Cerebellar nuclear complex (tissue), 1 donor: ENCODE measurements at places on chromosomes 16 and 17.

GRCh38 chr17:13885953-13886889, 183.1 kb upstream of the COX10 start:
- no peak for DNase-seq

- no peak for DNase-seq
Measured at GRCh38 chr17:68670967-68671693, 70.0 kb upstream of the FAM20A start.

DNA sequence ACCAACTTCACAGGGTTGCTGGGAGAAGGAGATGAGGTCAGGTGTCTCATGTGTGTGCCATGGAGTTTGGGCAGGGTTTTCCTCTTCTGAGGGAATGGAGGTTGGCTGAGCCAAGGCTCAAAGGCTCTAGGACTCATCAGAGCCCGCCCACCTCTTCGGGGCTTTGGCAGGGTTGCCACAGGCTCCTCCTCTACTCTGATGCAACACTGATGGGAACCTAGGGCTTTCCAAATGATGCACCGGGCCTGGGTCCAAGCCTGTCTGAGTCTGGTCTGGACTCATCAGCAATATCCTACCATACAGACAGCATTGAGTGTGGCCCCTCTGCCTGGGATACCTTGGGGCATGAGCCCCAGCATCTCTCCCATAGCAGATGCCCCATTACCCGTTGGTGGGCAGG, 59.5 kb upstream of the LHX1 start:
- no peak for DNase-seq

- DNase-seq, result no peak
Measured at GRCh38 chr17:67262435-67263117, 17.6 kb upstream of the HELZ start.

DNA sequence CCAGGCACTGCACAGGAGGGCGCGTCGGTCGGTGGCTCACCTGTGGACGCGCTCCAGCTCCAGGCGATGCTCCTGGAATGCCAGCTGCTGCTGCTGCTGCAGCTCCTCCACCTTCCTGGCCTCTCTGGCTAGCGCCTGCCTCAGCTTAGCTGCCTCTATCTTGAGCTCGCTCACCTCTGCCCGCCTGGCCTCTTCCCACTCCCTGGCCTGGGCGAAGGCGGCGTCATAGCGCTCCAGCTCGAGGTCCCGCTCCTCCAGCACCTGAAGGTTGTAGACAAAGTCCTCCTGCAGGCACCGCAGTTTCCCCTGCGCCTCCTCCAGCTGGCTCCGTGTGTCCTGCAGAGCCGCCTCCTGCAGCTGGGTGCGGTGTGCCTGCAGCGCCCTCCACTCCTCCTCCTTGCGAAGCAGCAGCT, 11.1 kb downstream of the CCDC57 start:
- DNase-seq, result no peak

DNA sequence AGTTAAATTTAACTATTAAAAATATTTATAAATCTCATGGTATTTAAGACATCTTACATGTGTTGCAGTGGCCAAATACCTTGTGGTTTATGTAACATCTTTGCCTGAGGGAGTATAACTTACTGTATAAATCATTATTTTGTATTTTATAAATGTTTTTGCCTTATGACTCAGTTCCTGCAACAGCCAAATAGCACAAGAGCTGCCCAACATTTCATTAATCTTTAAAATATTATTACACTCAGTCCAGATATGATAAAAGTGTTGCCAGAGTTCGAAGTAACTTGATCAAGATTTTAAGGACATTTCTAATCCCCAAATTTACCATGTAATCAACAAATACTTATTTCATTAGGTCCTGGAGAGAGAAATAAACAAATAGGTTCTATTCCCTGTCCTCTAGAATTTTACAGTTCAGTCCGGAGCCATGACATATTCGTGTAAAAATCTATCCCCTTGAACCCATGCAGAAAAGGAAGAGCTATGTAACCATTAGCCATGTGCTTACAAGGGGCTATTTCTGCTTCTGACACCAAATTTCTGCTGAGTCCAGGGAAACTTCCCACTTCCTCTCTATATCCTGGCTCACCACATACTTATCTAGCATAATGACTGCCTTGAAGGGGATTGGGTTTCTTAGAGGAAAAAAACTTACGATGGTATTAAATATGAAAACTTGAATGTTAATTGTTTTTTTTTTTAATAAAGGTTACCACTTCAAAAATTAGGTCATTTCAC, 44.0 kb downstream of the IRX6 start:
- no peak for DNase-seq

GRCh38 chr17:31484821-31485220, 93.3 kb downstream of the RAB11FIP4 start:
- no peak for DNase-seq

- DNase-seq, result no peak
Measured at GRCh38 chr17:41619036-41619926, 5.1 kb downstream of the KRT17 start.

DNA sequence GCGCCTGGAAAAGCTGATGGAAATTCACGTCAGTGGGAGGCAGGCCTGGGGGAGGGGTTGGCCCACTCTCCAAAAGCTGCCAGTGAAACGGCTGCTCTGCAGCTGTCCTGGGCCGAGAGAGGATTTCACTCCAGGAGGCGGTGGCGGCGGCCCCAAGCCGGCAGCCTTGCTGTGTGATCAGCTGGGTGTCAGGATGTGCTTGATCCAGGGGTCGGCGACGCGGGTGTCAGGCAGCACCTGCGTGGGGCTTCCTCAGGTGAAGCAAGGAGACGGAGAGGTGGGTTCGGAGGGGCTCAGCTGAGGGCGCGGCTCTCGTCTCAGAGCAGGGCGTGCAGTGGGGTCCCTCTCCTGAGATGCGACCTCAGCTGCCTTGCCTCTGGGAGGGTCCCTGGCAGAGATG, 7.0 kb downstream of the CBFA2T3 start:
- no peak for DNase-seq

GRCh38 chr17:30337393-30337999, 3.6 kb upstream of the TMIGD1 start:
- no peak for DNase-seq

- DNase-seq, result no peak
Measured at GRCh38 chr16:80274576-80275191, 266.1 kb upstream of the DYNLRB2 start.

DNA sequence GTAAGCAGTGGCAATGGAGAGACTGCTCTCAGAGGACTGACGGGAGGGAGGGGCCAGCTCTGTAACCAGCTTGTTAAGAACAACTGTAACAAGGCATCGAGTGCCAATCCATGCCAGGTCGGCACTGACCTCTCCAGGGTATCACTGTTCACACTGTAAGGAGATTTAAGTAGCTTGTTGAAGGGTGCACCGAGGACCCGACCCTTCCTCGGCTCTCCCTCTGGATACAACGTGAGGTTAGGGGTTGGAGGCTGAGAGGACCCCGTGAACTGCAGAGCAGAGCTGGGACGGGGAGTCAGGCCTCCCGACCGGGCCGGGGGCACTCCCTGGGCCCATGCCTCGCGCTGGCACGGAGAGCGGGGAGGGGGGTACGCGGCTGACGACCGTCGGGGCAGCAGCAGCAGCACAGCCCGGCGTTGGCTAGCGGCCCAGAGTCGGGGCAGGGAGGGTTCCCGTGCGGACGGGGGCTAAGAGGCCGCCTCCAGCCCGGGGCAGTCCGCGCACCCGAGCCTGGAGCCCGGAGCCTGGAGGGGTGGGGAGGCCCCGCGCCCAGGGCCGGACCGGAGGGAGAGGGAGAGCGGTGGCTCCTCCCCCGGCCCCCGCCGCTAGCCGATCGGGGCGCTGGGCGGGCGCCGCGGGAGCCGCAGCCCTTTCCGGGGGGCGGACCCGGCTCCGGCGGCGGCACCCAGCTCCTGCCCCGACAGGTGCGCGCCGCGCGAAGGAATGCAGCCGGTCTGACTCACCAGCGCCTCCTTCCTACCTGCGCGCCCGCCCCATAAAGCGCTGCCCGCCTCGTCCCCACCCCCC, at the start of gene ITGB4:
Gene ITGB4, plus strand, starts transcription at position 804 of the 807 bp plus-strand sequence. CDS start 3,245 bp downstream, outside the sequence.
- DNase-seq, result no peak

DNA sequence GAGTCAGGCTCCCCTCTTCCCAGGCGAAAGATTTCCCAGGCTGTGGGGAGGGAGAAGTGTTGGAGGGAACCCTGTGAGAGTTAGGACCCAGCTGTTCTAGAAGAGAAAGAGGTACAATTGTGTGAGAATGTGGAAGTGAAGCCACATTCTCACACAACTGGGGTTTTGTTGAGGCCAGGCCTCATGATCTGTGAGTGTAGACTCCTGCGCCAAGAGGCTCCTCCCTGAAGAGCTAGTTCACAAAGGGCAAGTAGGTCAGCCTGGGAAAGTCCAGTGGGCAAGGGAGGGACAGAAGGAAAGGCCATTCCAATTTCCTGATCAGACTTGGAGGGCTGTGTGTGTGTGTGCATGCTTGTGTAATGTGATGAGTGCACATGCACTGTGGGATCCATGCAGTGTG, 15.2 kb downstream of the CD300LF start:
- DNase-seq, result no peak

DNA sequence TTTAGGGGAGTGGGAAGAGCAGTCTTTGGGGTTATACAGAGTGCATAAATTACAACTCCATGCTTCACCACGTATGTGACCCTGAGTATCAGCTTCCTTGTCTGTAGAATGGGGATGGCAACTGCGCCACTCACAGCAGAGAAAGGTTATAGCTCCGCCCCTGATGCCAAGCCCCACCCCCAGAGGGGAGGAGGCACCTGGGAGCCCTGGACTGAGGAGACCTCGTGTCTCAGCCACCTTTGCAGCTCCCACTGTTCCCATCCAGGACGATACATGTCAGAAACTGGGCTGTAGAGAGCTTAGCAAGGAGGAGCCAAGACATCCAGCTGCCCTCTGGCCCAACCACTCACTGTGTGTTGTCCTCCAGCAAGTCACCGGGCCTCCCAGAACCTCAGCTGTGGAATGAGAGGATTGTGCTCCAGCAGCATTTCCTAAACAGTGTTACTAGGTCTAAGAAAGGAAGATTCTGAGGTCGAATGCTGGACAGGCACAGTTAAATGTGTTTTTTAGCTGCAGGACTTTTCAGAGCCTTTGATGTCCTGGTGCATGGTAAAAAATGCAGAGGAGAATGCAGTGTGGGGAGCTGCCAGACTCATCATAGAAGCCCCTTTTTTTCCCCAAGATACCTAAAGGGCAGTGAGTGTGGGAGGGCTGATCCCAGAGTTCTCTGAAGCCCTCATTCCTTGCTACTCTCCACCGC, 49.4 kb downstream of the BEAN1 start:
- DNase-seq, result no peak

DNA sequence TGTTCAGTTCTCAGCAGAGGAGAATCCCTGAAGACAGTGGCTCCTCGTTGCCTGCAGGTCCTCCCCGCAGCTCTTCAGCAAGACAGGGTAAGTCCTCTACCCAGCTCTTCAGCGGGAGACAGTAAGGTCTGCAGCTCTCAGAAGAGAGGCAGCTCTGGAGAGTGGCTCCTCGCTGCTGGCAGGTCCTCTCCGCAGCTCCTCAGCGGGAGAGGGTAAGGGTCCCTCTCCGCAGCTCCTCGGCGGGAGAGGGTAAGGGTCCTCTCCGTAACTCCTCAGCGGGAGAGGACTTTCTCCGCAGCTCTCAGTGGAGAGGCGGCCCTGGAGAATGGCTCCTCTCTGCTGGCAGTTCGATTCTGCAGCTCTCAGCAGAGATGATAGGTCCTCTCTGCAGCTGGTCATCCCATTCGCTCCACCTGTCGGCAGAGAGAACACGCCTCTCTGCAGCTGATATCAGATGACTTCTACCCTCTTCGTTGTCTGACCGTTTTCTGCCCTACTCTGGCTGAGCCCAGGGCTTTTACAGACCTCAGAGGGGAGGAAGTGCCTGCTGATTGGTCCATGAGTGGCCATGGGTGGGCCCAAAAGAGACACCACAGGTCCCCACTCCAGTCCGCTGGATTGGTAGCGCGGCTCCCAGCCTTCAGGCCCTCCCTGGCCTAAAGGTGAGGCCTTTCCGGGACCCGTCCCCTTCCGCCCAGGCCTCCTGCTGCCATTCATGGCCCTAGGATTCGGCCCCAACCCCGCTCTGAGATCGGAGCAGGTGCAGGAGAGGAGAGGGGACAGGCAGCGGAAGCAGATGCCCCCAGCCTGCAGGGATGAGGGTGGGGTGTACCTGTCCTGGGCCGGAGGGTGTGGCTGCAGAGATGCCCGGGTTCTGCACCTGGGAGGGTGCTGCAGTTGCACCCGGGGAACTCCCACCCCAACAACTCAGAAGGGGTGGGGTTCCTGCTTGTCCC, 11.9 kb upstream of the SHCBP1 start:
- no peak for DNase-seq

DNA sequence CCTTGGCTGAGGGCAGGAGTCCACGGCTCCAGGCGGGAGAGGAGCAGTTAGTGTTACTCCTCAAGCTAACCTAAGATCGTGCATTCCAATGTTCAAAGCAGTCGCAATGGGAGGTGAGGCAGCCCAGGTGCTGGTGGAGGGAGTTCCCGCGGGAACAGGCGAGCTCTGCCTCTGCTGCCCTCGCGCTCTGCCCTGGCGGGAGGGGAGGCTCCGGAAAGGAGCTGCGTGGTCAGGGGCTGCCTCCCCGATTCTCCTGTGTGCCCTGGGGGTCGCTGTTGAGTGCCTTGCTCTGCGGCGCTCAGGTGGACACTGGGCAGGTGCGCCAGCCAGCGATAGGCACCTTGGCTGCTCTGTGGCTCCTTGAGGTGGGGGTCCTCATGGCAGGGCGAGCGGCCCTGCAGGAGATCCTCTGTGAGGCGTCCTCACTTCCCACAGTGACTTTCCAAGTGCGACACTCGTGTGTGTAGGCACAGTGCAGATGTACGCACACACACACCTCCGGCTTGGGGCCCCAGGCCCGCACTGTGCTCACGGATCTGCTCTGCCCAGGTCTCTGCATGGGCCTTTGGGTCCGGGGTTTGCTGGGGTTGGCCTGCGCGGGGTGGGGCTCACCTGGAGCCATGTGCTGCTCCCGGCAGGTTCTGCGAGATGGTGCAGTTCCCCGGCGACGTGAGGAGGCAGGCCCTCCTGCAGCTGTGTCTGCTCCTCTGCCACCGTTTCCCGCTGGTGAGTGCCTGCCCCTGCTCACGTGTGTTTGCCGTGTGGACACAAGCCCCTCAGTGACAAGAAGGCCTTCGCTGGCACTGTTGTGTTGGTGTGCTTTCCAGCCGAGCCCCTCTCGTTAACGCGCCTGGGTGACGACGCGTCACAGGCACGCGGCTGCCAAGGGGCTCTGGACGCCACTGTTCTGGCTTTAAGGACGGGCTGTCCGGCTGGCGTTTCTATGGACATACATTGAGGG, 97.9 kb upstream of the ZNF750 start:
- DNase-seq, result no peak

DNA sequence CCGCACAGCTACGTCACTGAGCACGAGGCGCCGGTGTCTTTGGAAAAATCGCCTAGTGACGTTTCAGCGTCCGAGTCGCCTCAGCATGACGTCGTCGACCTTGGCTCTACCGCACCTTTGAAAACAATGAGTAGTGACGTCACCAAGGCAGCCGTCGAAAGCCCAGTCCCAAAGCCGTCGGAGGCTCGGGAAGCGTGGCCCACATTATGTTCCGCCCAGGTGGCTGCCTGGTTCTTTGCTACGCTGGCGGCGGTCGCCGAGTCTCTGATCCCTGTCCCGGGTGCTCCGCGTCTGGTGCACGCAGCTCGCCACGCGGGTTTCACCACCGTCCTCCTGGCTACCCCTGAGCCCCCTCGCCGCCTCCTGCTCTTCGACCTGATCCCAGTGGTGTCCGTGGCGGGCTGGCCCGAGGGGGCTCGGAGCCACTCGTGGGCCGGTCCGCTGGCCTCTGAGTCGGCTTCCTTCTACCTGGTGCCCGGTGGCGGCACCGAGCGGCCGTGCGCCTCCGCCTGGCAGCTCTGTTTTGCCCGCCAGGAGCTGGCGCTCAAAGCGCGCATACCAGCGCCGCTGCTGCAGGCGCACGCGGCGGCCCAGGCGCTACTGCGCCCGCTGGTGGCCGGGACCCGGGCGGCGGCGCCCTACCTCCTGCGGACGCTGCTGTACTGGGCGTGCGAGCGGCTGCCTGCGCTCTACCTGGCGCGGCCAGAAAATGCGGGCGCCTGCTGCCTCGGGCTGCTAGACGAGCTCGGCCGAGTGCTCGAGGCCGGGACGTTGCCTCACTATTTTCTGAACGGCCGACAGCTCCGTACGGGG, 1.5 kb downstream of the TMEM102 start:
- no peak for DNase-seq
